ENCODE measurements at places on chromosomes 2 and 18. TPM values are rescaled to one million over a fixed set of nuclear protein-coding genes. Genes with fewer than 3 reads are reported as not detected.

DNA sequence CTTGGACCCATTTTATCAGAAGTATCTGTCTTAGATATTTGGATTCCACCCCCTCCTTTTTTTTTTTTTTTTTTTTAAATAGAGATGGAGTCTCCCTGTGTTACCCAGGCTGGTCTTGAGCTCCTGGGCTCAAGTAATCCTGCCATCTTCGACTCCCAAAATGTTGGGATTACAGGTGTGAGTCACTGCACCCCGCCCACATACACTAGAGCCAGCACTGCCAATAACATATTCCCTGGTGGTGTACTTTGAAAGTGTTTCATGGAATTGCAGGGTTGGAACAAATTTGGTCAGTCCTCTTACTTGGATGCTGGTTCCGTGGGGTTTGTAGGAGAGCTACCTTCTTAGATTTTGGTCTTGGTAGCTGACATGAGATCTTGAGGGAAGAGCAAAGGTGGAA, 15.0 kb downstream of the PDCL3 start:
- no peak for DNase-seq
- no peak overlapping the region for H3K4me3 ChIP-seq
- no peak overlapping the region for H3K27ac ChIP-seq
- no peaks in the 10 kb centered on the region for H3K4me1 ChIP-seq

Gene COL5A2
- 24.1 TPM for total RNA-seq

Gene DIPK1C
- not detected for total RNA-seq

Gene AAMP
- total RNA-seq: 61.5 TPM

Gene SLC5A7
- 0.26 TPM for total RNA-seq

Gene HAAO
- 30.9 TPM for total RNA-seq

Data from body of pancreas (tissue), 4 donors.